Stimulated activated CD4-positive, alpha-beta T cell treated with anti-CD3 and anti-CD28 coated beads, TNF-alpha, amount 100 ng/mL, for 4 hours (primary cell): ENCODE measurements at places on chromosomes 4 and X.

DNA sequence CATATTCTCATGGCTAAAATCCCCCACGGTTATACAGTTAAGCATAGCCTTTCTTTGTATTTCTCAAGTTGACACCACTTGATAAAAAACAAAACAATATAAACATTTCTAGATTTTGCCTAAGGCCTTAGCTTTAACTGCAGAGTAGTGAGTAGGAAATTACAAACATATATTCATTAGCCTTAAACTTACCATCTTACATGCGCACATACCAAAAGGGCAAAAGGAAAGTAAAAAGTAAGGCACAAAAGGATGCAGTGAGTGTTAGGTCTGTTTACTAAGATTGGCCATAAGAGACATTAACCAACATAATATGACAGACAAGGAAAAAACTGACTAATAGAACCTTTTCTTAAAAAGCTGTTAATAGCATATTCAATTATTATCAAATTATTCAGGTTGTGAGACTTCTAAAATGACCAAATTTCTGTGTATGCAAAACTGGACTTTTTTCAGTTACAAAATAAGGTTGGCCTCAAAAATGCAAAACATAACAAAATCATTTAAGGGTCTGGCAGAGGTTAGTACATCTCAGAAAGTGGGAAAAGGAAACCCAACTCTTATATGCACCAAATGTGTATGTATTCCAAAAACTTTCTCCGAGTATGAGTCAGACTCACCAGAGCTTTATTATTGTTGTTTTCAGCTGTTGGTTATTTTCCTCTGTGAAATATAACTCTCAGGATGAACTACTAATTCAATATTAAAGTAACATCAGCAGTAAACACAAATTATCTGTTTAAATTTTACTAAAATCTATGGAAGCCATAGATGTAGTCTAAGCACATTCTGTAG is 39.9 kb downstream of the SEPSECS start:
- DNase-seq, result no peak

GRCh38 chr4:142238589-142238988 is 602.2 kb downstream of the IL15 start:
- DNase-seq, result no peak

DNA sequence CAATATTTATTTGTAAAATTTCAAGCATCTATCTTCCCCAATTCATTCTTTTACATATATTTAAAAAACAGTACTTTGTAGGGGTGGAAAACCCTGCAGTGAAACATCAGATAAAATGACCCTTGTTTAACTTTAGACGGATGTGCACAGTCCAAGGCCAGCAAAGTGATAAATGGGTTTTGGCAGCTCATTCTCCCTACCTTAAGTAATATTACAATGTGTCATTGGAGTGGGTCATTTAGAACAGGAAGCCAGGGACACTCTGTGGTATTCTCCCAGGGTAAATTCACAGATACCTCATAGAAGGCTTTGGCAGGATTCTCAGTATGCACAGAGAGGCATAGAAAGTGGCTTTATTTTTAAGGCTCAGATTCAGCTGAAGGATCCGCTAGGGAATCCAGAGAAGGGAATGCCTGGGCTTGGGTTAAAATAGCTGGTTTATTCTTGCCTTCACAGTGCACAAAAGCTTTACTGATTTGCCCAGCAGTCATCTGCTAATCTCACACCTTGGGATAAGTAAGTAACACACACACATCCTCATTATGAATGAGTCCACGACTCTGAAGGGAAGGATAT is 206.7 kb downstream of the RASL11B start:
- no peak for DNase-seq

DNA sequence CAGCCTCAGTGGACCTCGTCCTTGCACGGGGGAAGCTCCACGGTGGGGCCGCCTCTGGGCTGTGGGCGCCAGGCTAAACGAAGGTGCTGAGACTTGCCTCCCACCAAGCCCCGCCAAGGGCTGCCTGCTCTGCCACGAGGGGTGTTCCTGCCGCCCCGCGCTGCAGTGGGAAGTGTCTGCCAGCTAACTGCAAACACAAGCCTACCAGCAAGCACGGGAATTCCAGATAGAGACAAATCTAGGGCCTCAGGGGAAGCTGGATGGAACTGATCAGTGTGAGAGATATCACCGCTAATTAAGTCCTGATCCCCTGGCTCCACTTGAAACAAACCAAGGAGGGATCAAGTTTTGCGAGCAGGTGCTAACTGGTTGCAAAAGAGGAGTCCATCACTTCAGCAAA is 181.6 kb upstream of the LEF1 start:
- DNase-seq, result no peak

DNA sequence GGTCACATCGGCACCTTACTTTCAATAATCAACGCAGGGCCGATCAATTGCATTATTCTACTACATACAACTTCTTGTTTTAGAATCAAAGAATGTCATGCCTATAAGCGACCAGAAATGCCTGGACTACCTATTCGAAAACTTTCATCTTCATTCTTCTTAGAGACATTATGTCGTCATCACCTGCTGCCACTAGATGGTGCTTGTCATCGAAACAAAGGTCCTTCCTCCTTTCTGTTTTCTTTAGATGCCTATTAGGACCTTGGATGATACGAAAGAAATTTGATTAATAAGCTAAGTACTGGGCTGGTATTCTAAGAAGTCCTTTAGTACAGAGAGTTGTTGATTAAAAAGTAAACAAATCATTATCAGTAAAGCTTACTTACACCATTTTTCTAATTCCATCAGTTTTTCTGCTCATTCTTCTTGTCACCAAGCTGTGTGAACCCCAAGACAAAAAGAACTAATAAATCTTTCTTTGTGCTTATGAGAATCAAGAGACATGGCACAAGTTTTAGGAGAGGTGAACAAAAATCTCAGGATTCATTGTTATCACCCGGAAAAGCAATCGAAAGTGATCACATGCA is 154.5 kb upstream of the SLC4A4 start:
- no peak for DNase-seq

DNA sequence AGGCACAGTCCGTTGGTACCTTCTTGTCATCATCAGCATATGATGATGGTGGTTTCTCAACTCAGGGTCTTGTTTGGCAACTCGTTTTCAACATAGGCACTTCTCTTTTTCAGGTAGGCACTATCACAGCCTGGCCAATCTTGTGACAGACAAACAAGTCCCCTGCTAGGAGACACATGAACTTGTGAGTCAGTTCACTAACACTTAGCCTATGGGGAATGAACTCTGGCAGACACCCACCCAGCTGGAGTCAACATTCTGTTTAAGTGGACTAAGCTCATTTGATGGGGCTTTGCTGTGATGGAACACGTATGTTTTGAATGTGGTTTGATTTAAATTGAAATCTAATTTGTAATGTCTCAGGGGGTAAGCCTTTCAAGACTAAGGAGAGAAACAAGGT is 100.7 kb upstream of the MAMLD1 start:
- DNase-seq, result no peak

GRCh38 chrX:40912576-40912975 is 172.7 kb upstream of the USP9X start:
- DNase-seq, result no peak

DNA sequence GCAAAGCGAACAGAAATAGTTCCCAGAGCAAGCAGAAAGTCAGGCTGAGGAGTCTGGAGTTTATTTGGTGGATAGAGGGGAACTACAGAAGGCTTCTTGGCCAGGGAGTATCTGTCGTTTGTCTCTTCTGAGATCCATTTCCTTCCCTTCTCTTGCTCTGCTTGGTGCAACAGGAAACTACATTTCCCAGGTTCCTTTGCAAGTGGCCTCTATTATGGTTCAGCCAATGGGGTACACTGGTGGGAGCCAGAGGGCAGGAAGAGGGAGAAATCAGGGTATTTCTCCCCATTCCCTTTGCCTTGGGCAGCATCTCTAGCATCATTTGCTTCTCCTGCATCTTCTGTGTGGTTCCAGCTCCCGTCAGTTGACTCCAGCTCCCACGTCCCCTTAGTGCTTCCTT is 142.1 kb downstream of the BCOR start:
- DNase-seq, result no peak

- DNase-seq, result no peak
Observed at GRCh38 chrX:97692575-97692974, 808.9 kb downstream of the RPA4 start.

GRCh38 chr4:184091986-184092385 is 125.7 kb downstream of the ENPP6 start:
- DNase-seq, result no peak

- DNase-seq, result no peak
Observed at GRCh38 chr4:11259837-11260236, 168.9 kb downstream of the HS3ST1 start.

DNA sequence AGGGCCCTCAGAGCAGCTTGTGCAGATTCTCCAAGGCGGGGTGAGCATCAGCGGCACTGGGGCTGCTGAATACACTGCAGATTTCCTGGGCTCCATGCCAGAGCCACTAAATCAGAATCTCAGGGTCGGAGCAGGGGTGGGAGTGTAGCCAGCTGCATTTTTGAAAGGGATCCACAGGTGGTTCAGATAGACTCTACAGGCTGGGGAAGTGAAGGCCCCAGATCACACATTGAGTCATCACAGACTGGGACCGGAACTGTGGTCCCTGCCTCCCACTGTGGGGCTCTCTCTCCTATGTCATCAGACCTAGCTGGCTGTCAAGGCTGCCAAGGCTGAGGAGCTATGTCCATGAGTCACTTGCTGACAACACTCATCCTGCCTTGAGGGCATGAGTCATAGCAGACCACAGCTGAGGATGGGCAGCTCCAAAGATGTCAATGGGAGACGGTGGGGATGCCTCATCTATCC is 162.3 kb upstream of the MAMLD1 start:
- DNase-seq, result peak; percentile 2

DNA sequence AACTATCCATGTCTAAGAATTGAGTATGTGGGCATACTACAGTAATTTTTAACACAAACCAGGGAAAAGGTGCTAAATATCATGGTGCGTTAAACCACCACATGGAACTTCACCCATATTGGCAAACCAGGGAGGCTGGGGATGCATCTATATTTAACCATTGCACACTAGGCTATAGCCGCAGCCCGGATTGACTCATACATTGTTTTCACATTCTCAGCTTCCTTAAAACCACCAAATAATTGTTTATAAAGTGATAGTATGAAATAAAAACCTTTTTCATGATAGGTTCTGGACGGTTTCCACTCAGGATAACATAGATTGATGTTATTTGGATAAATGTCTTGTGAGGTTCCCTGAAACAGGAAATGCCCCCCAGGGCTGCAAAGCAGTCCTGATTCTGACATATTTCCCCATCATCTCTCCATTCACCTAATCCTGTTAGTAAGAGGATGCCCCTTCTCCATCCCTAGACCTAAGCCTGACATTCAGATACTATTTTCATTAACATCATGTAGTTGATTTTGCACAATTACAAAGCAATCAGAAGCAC is 7.9 kb downstream of the COL25A1 start:
- DNase-seq, result no peak

GRCh38 chrX:20007962-20008622 is 17.2 kb upstream of the BCLAF3 start:
- DNase-seq, result no peak
